Forelimb muscle (tissue), 1 donor: ENCODE measurements at places on chromosomes 3 and 15.
A peak's percentile ranks its signal among the peaks of the same experiment; 100 is the strongest.

DNA sequence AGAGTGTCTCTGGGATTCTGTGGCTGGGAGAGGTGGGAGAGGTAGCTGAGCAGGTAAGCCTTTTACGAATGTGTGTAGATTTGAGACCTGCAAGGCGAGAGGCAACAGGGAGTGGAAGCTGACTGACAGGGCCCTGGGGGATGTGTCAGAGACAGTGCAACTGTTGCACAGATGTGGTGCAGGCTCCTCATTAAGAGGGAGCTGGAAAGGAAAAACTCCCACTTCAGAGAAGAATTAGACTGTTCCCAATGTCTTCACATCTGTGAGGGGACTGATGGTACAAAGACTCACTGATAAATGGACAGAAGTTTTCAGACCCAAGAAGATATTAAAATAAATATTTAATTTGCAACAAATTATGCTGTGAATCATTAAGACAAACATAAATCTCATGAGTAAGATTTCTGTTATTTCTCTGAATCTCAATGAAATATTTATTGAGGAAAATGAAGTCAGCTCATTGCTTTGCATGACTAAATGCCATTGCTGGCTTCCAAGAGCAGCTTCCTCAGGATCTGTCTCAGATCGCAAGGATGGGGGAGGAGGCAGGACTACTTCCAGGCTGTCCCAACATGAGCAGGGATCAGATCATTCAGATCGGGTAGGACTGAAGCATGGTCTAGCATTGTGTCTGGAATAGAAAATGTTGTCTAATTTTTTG, 127.3 kb upstream of the ROPN1 start:
- DNase-seq = no peak

DNA sequence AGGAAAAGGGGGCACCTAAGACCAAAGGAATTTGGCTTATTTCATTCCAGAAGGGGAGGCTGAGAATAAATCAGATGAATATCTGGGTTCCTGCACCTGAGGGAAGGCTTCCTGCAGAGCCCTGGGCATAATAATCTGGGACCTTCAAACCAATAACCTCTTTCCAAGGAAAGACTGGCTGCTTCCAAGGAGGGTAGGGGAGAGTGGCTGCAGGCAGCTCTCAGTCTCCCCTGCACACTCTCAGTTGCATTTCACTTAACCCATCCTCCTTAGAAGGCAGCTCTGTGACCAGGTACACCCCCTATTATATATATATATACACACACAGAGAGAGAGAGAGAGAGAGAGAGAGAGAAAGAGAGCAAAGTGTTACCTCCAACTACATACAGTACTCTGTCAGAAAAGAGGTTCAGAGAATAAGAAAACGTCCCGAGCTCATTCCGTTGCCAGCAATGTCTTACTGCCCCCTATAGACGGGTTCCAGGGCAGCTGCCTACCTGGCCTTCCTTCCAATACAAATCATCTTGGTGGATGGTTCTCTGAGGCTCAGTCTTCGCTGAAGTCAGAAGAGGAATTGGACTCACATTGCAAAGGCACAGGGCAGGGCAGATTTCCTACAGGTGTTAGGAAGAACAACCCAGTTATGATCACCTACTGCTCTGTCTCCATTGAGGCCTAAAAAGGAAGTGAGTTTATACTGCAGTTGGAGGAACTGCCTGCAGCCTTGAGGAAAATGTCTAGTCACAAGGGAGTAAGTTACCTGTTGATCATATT, 26.1 kb downstream of the CAPN3 start:
- DNase-seq = no peak

DNA sequence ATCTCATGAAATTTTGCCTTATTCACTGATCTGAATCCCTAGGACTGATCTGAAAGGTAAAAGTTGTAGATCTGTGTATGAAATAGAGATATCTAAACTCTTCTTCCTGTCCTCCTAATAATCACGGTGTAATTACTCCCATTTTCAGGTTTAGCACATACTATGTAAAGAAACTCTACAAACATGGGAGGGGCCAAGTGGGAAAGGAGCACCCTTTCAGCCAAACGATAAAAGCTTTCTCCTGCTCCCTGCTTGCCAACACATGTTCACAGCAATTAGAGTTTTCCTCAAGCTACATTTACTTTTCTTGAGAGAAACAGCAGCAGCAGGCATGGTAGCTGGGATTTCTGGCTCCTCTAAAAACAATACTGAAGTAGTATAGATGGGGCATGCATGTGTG, 71.6 kb downstream of the CHAC1 start:
- no peak for DNase-seq

GRCh38 chr3:42369304-42369703, 41.1 kb downstream of the LYZL4 start:
- peak; percentile 96 for DNase-seq

GRCh38 chr3:11784971-11785377, 61.7 kb downstream of the TAMM41 start:
- no peak for DNase-seq

DNA sequence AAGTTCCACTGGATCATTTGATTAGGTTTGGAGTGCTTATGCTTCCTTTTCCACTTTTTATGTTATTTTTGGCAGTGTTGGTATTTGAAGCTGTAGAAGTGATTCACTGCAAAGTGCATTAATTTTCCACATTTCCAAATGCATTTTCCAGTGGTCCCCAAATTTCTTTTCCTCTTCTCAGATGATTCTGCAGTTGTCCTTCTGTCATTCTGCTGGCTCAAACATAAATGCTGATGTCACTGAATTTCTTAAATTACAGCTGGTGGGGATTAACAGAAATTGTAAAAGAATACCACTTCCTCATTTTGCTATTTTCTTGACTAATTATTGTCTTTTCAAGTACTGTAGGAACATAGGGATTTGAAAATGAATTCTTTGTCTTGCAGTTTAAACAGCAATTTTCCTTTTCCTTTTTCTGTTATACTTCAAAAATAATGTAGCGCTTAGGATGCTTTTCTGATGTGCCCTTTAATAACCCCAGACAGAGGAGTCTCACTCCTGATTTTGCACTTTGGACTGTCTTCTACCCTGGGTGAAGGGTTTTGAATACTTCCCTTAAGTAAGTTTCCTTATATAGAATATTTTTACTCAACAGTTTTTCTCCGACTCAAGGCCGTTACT, 25.0 kb downstream of the MITF start:
- peak; percentile 38 for DNase-seq

GRCh38 chr15:40764629-40765103, 798 bp downstream of the GCHFR start:
- no peak for DNase-seq

DNA sequence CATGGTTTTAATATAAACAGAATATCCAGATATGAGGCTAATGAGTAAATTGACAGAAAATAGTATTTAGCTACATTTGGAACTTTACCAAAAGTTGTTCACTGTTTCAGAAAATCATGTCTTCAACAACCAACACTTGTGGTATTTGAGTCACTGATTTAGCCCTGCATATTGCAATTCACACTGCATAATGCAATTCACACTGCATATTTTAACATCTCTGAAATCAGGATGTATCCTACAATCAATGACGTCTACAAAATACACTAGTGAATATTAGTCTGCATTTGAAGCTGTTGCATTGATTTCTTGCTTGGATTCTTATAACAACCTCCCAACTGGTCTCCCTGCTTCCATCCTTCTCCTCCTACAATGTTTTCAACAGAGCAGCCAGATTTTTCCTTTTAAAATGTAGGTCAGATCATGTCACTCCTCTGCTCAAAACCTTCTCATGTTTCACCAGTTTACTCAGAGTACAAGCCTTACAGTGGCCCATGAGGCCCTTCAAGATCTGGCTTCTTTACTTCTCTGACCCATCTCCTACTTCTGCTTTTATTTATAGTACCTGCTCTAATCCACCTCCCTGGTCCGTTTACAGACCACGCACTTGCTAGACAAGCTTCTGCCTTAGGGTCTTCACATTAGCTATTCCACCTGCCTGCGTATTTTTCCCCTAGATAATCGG, 11.4 kb upstream of the RAB11A start:
- DNase-seq = no peak

DNA sequence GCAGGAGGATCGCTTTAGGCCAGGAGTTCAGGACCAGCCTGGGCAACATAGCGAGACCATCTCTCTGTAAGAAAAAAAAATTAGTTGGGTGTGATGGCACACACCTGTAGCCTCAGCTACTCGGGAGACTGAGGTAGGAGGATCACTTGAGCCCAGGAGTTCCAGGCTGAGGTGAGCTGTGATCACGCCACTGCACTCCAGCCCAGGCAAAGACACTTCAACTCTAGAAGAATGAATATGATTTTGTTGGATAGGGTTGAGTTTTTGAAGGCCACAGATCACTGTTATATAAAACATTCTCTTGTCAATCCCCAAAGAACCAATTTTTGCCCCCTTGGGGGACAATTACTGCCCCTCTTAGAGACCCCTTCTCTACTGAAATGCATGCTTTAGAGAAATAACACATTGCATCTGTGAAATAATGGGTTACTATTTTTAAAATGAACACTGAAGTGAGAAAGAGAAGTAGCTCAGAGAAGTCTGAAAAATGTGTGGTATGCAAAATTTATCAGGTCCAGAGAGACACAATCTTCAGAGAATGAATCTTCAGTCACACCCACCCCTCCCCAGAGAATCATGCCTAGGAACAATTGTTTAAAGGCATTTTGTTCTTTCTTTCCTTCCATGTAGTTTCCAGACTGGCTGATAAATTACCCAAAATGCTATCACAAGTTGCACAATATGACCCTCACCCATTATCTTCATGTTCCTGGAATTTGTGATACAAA, 42.7 kb downstream of the METTL6 start:
- DNase-seq = no peak

DNA sequence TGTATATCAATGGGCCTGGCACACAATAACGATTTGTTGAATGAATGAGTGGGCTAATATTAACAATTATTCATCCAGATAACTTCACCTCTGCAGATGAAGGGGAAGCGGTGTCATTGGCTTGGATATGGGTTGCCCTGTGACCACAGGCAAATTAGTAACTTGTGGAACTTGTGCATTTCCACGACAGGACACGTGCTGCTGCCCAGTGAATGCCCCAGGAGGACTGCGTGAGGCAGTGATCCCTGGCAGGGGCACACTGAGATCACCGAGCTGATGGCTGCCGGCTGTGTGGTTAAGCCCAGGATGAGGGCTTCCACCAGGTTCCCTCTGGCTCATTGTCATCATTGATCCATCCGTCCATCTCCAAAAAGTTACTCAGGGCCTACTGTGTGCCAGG, 84.1 kb upstream of the HACD2 start:
- no peak for DNase-seq

DNA sequence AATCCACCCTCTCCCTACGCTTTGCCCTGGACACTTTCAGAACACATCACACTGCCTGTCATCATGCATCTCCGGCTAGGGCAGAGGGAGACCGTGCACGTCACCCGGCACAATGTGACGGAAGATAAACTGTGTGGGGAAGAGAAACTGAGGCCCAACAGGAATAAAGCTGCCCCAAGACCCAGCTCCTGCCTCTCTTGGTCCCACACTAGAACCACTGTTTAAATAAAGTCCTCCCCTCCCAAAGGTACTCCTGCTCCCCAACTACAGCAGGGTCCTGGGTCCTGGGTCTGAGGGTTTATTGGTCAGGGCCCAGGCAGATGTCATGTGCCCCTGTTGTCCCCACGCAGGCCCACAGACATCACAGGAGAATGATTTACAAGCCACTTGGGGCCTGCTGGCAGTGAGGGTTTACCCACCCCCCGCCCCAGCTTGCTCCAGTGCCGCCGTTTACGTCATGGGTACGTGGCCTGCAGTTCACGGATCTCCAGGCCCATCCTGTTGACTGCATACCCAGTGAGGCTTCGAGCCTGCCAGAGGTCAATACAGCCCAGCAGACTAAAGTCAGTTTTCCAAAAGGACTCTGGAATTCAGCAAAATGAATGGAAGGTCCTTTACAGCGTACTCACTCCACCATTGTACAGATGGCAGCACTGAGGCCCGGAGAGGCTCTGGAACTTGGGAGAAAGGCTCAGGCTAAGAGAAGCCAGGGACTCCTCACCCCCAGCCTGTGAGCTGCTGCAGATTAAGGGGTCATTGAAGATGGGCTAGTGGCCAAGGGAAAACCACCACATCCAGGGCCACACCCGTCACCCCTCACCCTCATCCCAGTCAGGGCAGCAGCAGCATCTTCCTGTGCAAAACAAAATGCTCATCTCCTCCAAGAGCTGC, 23.2 kb downstream of the ALS2CL start:
- no peak for DNase-seq

- no peak for DNase-seq
Measured at GRCh38 chr3:61288446-61288845, 37.2 kb upstream of the FHIT start.

GRCh38 chr3:10173095-10173925, 8.6 kb downstream of the IRAK2 start:
- no peak for DNase-seq

- no peak for DNase-seq
Measured at GRCh38 chr3:128320551-128321340, 145.9 kb downstream of the DNAJB8 start.

DNA sequence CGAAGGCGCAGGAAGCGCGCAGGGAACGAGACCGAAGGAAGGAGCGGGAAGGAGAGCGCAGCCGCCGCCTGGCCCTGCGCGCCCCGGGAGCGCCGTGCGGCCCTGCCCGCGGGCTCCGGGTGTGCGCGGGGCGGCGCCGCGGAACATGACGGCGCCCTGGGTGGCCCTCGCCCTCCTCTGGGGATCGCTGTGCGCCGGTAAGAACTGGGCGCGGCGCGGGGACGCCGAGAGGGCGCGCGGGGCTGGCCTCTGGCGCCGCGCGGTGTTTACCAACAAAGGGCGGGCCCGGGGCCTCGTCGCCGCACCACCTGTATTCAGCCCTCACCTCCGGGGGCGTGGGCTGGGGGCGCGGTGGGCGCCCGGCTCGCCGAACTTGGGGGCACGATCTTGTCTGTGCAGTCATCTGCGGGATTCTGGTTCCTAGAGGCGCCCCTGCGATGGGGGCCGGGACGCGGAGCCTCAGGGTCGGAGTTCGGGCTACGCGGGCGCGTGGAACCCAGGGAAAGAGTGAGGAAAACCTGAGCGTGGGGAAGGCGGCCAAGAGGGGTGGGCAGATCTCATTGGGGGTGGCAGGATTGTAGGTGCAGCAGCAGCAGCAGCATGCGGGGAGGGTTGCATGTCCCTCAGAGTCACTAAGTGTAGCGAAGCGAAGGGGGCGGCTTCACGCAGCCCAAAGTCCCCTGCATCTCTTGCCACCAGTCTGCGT, 641 bp downstream of the ACVR2B start:
- DNase-seq = no peak

DNA sequence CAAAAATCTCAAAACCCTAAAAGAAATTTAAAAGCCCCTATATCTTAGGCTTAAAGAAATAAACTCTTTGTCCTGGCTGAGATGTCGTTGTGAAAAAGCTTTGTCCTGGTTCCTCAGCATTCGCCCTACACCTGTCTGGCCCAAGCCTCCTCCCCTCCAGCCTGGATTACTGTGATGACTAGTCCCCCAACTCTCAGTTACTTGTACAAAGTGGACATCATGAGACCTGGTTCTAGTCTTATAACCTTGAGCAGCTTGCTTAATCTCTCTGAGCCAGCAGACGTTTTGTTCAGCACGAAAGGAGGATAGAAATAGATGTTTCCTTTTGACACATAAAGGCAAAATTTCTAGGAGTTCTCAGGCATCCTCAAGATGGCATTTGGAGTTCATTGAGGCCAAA, 51.6 kb downstream of the FILIP1L start:
- DNase-seq = no peak

GRCh38 chr3:179196098-179196497, 47.9 kb downstream of the PIK3CA start:
- DNase-seq = no peak
